ENCODE measurements at places on chromosomes 4 and X. TPM values are rescaled to one million over a fixed set of nuclear protein-coding genes. Genes with fewer than 3 reads are reported as not detected.

The SERTM2 gene
- 0.06 TPM for polyA plus RNA-seq

The FRMD7 gene
- 1.2 TPM for polyA plus RNA-seq

The LRIT3 gene
- 0.51 TPM for polyA plus RNA-seq

The PPP1R2C gene
- not detected for polyA plus RNA-seq

The RASL11B gene
- 45.0 TPM for polyA plus RNA-seq

The RWDD4 gene
- 44.9 TPM for polyA plus RNA-seq

The KCNE5 gene
- polyA plus RNA-seq = 5.6 TPM

The DMRTC1 gene
- polyA plus RNA-seq = 0.39 TPM

The TAF7L gene
- 0.62 TPM for polyA plus RNA-seq

DNA sequence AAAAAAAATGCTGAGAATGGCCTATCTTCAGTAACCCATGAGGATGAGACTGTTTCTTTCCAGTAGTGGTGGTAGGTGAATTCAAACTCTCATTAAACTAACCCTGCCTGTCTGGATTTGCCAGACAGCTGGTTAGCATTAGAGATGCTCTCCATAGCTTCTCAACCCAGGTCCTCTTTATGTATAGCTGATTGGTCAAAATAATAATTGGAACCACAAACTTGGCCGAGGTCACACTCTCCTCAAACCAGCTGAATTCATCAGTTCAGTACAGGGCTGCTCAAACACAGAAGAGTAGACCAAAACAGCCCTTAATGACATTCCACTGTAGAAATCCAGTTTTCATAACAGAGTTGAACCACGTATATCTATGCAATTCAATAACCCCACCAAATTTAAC, 85.3 kb downstream of the HCCS start:
- DNase-seq = no peak

DNA sequence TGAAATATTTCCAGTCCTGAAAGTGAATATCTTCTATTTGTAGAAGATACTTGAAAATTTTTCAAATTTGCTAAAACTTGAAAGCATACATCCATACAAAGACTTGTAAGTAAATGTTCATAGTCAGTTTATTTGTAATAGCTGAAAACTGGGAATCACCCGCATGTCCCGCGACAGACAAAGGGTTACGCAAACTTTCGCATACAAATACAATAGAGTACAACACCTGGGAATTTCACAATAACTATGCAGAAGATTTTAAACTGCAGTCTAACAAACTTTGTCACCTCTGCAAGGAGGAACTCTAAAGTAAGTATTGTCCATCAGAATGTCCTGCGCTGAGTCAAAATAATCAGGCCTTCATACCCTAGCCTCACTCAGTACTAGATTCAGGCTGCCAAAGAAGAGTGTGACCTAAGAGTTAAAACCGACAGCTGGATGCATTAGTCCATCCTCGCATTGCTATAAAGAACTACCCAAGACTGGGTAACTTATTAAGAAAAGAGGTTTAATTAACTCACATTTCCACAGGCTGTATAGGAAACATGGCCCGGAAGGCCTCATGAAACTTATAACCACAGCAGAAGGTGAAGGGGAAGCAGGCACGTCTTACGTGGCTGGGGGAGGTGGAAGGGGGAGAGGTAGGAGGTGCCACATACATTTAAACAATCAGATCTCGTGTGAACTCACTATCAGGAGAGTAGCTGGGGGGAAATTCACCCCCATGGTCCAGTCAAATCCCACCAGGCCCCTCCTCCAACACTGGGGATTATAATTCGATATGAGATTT, 60.4 kb downstream of the MMRN1 start:
- no peak for DNase-seq

- no peak for DNase-seq
Measured at GRCh38 chr4:182142176-182143085, 100.8 kb upstream of the TENM3 start.

DNA sequence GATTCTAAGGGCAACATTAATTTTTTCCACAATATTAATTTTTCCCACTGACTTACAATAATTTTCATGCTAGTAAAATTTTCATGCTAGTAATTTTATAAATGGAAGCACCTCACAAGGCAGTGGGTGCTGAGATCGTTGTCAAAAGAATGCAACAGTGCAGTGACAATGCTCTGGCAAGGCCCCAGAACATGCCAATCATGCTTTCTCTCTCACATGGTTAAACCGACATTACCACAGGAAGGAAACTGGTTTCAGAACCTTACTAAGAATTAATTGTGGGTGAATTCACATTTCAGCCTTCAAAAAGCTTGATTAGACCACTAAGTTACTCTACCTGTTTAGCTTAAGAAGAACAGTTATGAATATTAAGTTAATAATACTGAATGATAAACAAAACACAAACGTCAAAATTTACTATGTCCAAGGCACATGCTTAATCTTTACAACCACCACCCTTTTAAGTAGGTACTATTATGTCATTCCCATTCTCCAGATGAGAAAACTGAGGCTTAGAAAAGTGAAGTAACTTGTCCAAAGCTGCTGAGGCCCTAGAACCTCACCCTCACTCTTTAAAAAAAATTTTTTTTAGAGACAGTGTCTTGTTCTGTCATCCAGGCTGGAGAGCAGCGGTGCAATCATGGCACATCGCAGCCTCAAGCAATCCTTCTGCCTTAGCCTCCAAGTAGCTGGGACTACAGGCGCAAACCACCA, 10.0 kb upstream of the OPHN1 start:
- no peak for DNase-seq

GRCh38 chr4:152256996-152257395, 278.9 kb downstream of the FBXW7 start:
- DNase-seq = no peak

- no peak for DNase-seq
Measured at GRCh38 chr4:7364979-7365378, 69.8 kb downstream of the PSAPL1 start.

GRCh38 chr4:16764622-16765021, 133.8 kb downstream of the LDB2 start:
- no peak for DNase-seq

DNA sequence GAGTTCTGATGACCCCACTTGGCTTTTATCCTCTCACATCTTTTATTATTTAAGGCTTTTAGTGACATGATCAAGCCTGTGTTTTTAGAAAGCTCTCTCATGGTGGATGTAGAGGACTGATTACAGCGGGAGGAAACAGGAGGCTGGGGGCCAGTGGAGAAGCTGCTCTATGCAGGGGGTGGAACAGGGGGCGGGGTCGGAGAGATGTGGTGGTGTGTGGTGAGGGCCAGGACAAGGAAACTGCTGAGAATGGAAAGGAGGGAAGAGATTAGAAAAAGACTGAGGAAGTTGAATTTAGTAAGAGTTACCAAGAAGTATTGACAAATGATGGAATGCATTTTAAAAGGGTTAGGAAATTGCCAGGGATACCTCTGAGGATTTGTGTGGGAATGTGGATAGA, 292.2 kb downstream of the ZIC3 start:
- no peak for DNase-seq

GRCh38 chr4:68324519-68325262, 25.2 kb downstream of the YTHDC1 start:
- no peak for DNase-seq

DNA sequence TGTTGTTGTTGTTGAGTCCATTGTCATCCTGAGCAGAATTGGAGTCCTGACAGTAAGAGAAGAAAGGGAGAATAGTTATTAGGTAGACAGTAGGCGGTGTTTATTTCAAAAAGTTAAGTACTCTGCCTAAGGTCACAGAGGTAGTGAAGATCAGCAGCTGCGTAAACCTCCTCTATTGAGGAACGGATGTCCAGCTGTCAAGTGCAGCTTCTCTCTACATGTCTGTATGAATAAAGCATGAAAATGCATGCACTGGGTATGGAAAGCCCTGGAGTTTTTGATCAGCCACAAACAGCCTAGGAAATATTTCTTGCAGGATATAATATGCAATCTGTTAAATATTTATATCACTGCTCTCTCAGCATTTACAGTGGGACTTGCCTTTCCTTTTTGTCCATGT, 109.4 kb upstream of the CBLL2 start:
- DNase-seq = no peak

DNA sequence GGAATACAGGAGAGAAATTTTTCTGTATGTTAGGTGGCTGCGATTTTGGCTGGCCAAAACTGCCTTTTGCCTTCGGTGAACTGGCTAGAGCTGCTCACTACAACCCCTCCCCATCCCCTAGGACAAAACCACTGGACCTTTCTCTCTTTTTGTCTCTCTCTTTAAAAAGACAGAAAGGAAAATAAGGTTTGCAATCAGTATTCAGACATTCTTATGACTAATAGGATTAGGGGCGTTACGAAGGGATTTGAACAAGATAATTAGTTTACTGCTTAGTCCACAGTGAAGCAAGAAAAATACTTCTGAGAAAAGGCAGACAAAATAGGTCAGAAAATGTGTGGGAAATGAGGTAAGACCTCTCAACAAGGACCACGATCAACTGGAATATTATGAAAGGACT, 180.4 kb downstream of the SLIT2 start:
- no peak for DNase-seq

GRCh38 chrX:29851857-29852605, 363.3 kb upstream of the MAGEB2 start:
- DNase-seq = no peak

- no peak for DNase-seq
Measured at GRCh38 chr4:186693159-186693815, 30.4 kb downstream of the FAT1 start.

DNA sequence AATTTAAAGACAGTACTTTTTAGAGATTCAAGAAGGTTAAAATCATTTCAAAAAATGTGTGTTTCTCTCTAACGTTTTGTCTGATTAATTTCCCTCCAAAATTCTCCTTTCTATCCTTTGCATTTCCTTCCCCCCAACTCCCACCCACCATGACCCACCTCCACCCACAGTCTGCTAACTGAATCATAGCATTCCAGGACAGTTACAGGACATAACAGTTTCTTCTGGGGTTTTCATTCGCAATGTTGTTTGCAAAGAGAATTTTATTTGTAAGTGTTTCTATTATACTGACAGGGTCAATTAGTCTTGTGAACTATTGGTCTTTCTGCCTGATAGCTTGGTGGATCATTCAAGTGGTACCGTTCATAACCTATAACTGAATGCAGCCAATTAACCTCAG, 53.7 kb downstream of the ANAPC10 start:
- no peak for DNase-seq
